Right cardiac atrium (tissue), 5 donors: ENCODE measurements at places on chromosomes 6 and 20. TPM values are rescaled to one million over a fixed set of nuclear protein-coding genes. Genes with fewer than 3 reads are reported as not detected.

DNA sequence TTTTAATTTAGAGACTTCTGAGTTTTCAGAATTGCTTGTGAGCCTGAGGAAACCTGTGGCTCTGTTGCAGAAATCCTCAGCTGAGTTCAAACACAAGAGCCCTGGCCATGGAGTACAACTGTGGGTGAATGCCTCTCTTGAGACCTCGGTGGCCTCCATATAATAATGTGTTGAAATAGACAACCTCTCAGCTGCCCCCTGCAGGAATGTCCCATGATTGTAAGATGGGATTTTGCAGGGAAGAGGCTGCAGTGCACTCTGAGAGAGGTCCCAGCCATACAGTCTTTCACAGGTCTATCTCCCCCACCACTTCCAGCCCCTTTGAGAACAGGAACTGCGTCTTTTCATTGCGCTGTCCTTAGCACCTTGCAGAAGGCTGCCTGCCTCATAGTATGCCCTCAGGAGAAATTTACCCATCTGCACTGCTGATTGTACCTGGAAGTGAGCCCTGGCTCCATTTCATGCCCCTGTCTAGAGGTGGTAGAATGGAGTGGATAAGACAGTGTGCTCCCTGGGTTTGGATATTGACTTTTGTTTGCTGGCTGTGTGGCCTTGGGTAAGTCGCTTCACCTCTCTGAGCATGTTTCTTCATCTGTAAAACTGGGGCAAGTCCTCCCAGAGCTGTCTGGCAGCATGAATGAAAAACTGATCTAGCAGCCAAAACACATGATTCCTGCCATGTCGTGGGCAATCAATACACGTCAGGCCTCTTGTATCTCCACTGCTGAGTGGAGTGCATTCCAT is 16.8 kb upstream of the CDH22 start:
- no peak for DNase-seq

DNA sequence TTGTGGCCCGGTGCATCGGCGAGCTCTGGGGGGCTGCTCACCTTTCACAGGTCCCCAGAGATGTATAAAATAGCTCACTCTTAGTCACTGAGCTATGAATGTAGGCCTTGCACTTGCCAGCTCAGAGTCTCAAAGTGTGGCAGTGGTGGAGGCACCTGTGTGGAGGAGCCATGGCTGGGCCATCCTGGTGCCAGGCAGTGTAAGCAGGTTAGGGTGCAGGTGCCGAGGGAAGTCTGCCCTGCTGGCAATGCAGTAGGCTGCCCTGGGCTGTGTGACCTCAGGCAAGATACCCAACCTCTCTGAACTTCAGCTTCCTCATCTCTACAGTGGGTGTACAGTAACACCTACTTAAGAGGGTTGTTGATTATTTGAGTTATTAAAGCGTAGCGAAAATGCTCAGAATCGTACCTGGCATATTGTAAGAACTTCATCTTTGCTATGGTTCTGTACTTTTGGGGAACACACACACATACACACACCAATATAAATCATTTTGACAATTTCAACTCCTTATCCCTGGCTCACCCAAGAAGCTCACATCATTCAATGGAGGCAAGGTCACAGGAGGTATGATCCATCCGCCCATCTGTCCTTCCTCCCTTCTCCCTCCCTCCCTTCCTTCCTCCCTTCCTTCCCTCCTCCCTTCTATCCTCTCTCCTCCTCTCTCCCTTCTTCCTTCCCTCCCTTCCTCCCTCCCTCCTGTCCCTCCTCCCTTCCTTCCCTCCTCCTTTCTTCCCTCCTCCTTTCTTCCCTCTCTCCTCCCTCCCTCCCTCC is 66.8 kb upstream of the STX16 start:
- no peak for DNase-seq

DNA sequence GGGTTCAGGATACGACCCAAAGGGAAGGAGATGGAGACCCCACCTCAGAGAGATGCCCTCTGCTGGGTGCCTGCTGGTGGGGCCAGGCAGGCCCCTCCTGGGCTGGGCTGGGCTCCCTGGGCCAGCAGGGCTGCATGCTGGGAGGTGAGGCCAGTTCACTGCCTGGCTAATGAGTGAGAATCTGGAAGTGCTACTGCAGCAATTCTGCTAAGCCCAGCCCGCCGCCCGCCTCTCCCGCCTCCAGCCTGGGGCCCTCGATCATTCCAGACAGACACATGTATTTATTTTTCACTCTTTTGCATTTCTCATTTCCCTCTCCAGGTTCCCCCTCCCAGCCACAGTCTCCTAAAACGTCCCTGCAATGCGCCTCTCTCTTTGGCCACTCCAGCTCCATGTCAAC is 79.6 kb downstream of the CDH22 start:
- no peak for DNase-seq

- no peak for DNase-seq
Measured at GRCh38 chr20:60123096-60123495, 164.9 kb downstream of the CDH26 start.

OR2B6 gene
- total RNA-seq: not detected

ETV7 gene
- total RNA-seq: 0.37 TPM

HBS1L gene
- total RNA-seq: 65.2 TPM

PABPC1L gene
- total RNA-seq: 4.3 TPM
